ENCODE measurements at places on chromosomes 11 and 22. TPM values are rescaled to one million over a fixed set of nuclear protein-coding genes. Genes with fewer than 3 reads are reported as not detected.

DNA sequence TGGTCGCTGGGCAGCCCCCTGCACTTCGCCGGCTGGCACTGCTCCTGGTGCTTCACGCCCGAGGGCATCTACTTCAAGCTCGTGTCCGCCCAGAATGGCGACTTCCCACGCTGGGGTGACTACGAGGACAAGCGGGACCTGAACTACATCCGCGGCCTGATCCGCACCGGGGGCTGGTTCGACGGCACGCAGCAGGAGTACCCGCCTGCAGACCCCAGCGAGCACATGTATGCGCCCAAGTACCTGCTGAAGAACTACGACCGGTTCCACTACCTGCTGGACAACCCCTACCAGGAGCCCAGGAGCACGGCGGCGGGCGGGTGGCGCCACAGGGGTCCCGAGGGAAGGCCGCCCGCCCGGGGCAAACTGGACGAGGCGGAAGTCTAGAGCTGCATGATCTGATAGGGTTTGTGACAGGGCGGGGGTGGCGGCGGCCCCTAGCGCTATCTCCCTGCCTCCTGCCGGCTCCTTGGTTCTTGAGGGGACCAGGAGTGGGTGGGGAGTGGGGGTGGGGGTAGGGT lies 13.5 kb upstream of the MIEF1 start:
- H3K27ac ChIP-seq = no peak overlapping the region
- H3K27me3 ChIP-seq = no peaks in the 10 kb centered on the region
- peaks cover 3% of the 10 kb centered on the region for H3K4me1 ChIP-seq
- H3K4me3 ChIP-seq = no peak overlapping the region

Gene KCNK7
- 2.0 TPM for total RNA-seq

DNA sequence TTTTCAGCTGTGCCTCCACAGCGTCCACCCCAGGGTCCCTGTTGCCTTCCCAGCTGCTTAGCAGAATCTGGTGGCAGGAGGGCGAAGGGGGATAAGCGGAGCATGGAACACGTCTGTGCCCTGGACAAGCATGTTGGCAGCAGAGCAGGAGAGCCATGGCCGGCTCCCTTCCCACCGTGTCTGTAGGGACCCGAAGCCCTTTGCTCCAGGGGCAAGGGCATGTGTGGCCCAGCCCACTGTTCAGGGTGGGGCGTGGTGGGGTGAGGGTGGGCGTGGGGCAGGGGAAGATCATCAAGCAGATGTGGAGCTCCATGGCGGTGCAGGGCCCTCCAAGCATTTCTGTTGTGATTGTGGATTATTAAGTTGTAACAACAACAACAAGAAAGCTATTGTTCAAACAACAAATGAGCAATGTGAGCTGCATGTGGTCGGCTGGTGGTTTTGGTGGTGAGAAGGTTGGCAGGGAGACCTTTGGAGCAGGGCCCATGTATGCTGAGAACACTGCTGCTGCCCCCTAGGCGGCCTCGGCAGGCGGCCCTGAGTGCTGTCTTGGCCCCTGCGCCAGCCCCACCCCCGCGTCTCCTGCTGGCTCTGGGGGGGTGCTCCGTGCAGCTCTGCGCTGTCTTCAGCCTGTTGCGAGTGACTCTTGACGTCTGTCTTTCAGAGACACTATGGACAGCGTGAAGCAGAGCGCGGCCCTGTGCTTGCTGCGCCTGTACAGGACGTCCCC lies 50.9 kb downstream of the AP2A2 start:
- peak overlapping the region; percentile 37 for H3K4me3 ChIP-seq
- peak overlapping the region; percentile 30 for H3K27ac ChIP-seq
- H3K4me1 ChIP-seq = peaks cover 10% of the 10 kb centered on the region
- DNase-seq = no peak

- peaks cover 69% of the 10 kb centered on the region for H3K4me1 ChIP-seq
- H3K27me3 ChIP-seq = peaks cover 9% of the 10 kb centered on the region
- peaks cover 6% of the 10 kb centered on the region for H3K36me3 ChIP-seq
- H3K27ac ChIP-seq = no peak overlapping the region
- H3K4me3 ChIP-seq = no peak overlapping the region
- no peak for DNase-seq
These were observed 14.7 kb downstream of the SULT4A1 start for GRCh38 chr22:43847376-43848289.

DNA sequence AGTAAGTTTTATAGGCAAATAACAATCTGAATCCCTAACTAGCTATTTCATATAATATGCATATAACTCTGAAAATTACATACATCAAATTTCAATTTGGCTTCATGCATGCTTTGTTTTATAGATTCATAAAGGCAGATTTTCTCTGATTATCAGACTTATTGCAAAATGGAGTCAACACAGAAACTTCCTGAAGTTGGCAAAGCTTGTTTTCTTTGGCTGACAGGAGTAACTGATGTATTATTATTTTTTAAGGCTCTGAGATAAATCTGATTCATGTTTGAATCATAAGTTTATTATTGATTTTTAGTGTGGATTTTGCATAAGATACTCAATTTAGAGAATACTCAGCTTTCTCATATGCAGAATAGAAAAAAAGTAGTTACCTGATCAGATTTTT lies 356.3 kb upstream of the CCDC90B start:
- H3K27me3 ChIP-seq = no peaks in the 10 kb centered on the region
- no peak for DNase-seq
- no peak overlapping the region for H3K4me3 ChIP-seq
- H3K27ac ChIP-seq = no peak overlapping the region
- no peaks in the 10 kb centered on the region for H3K36me3 ChIP-seq
- H3K4me1 ChIP-seq = peaks cover 5% of the 10 kb centered on the region

DNA sequence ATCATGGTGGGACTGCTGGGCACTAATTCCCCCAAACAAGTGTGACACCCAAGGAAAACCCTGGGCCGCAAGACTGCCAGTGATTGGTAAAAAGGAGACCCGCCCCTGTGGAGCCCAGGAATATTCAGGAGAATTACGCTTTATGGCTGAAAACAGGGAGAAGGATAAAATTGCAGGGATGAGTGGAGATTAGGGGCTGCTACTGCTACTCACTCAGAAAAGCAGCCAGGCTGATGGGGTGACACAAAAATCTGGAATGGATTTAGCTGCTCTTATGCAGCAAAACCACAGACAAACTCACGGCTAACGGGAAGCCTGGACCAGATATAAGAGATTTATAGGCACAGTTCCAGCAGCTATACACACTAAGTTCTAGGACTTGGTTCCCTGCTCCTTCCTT lies 4.4 kb upstream of the FBXO3 start:
- DNase-seq = no peak
- peaks cover 7% of the 10 kb centered on the region for H3K27me3 ChIP-seq
- no peak overlapping the region for H3K27ac ChIP-seq
- no peak overlapping the region for H3K4me3 ChIP-seq

GRCh38 chr11:91312541-91312940 lies 912.1 kb upstream of the FAT3 start:
- H3K4me1 ChIP-seq = no peaks in the 10 kb centered on the region
- H3K27me3 ChIP-seq = no peaks in the 10 kb centered on the region
- H3K36me3 ChIP-seq = no peaks in the 10 kb centered on the region
- no peak overlapping the region for H3K27ac ChIP-seq
- no peak overlapping the region for H3K4me3 ChIP-seq

DNA sequence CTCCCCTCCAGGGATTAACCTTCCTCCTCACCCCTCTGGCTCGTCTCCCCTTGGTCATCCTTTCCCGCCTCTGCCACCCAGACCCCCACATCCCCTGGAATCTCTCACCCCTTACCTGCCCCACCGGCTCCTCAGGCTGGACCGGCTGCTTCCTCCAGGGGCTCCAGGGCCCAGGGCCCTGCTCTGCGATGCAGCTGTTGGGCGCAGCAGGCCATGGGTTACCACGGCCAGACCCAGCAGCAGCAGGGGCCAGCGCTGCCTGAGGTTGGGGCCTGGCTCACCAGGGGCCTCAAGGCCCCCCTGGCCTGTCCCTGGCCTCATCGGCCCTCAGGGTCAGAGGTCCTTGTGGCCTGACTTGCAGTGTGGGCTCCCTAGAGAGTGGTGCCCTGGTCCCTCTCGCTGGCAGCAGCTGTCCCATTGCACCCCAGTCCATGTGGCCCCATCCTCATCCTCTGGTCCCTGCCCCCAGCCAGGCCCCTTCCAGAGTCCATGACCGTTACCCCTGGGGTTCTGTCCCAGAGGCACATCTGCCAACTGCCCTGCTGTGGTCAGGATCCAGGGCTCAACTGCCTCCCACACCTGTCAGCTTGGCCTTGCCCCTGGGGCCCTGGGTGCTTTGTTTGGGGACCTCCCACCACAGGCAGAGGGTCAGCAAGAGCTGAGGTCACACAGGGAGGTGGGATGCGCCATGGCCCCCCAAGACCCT lies at the start of gene IGLL1:
Gene IGLL1, minus strand, starts transcription at position 421 of the 706 bp plus-strand sequence. Its CDS starts 100 bp downstream, at position 321.
- H3K36me3 ChIP-seq = no peaks in the 10 kb centered on the region
- no peak for DNase-seq
- no peak within 1 kb of the TSS for H3K4me3 ChIP-seq
- H3K4me1 ChIP-seq = peaks cover 2% of the 10 kb centered on the region
- H3K27ac ChIP-seq = no peak within 1 kb of the TSS

- no peak overlapping the region for H3K27ac ChIP-seq
- H3K4me3 ChIP-seq = no peak overlapping the region
- H3K36me3 ChIP-seq = no peaks in the 10 kb centered on the region
- DNase-seq = no peak
- no peaks in the 10 kb centered on the region for H3K4me1 ChIP-seq
These were observed 27.6 kb upstream of the BMAL1 start for GRCh38 chr11:13249992-13250391.

Gene ZNF280A
- 0.51 TPM for total RNA-seq

- peaks cover 10% of the 10 kb centered on the region for H3K27me3 ChIP-seq
- no peak overlapping the region for H3K4me3 ChIP-seq
- no peak overlapping the region for H3K27ac ChIP-seq
- H3K36me3 ChIP-seq = peaks cover 6% of the 10 kb centered on the region
These were observed 140.5 kb downstream of the COMMD9 start for GRCh38 chr11:36148701-36149100.

DNA sequence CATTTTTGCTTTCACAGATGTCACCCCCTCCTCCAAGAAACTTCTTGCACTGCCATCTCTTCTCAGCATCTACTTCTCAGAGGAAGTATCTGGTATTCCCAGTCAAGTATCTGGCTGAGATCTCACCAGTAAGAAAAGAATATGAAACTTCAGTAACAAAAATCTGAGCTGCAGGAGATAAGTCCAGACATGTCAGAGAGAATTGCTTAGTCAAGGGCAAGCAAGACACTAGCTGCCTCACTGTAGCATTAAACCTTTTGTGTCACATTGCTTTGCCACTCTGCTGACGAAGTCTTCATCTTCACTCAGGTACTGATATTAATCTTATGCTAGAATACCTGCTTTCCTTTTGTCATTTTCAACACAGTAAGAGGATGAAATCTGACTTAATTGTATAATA lies 70.6 kb upstream of the ZC3H12C start:
- no peak for DNase-seq
- H3K4me3 ChIP-seq = no peak overlapping the region
- H3K36me3 ChIP-seq = no peaks in the 10 kb centered on the region
- no peaks in the 10 kb centered on the region for H3K4me1 ChIP-seq
- H3K27me3 ChIP-seq = no peaks in the 10 kb centered on the region
- H3K27ac ChIP-seq = no peak overlapping the region

DNA sequence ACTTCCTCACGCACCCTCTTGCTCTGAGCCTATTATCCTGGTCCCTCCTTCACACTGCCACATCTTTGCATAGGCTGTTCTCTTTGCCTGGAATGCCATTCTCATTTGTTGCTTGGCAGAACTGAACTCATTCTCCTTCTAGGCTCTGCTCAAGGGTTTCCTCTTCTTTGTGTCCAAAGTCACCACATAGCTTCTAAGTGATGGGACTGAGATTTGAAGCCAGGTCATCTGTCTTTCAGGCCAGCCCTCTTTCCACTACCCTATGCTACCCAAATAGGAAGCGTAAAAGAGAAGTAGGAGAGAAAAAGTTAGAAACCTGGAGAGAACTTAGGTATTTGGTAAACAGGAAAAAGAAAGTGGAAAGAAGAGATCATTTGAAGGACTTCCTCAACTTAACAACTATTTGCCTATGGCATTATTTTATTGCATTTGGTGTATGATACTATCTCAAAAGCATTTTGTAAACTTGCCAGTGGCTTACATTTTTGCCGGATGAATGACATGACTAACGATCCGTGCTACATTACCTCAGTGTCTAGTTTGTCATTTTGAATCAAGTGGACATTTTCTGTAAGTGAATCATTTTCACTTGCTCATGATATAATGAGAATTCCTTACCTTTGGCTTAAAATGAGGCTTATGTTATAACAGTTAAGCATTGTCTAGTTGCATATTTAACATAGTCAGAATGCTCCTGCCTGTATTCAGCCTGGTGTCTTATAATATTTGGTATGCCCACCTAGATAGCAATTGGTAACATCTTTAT lies 18.5 kb downstream of the NF2 start:
- peaks cover 9% of the 10 kb centered on the region for H3K27me3 ChIP-seq
- H3K36me3 ChIP-seq = no peaks in the 10 kb centered on the region
- no peak overlapping the region for H3K4me3 ChIP-seq
- no peak for DNase-seq
- H3K4me1 ChIP-seq = peaks cover 36% of the 10 kb centered on the region

DNA sequence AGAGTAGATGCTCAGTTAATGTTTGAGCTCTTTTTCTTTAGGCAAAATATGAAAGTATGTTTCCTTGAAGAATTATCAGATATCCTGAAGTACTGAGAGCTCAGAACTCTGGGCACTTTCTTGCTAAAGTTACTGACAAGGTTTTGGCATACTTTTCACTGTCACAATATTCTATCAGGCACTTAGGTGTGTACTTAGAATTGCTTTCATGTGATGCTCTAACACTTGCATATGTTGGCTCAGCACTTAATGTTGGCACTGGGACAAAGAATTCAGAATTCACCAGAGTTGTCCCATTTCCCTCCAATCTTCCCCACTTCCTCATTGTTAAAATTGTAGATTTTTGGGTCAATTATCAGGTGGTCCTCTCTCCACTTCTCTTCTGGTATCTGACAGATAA lies 5.0 kb downstream of the MMP20 start:
- no peak overlapping the region for H3K4me3 ChIP-seq
- H3K4me1 ChIP-seq = no peaks in the 10 kb centered on the region
- H3K27ac ChIP-seq = no peak overlapping the region
- H3K36me3 ChIP-seq = no peaks in the 10 kb centered on the region
- DNase-seq = no peak

Gene AASDHPPT
- total RNA-seq = 26.7 TPM

Gene KDELR3
- total RNA-seq = 3.7 TPM

DNA sequence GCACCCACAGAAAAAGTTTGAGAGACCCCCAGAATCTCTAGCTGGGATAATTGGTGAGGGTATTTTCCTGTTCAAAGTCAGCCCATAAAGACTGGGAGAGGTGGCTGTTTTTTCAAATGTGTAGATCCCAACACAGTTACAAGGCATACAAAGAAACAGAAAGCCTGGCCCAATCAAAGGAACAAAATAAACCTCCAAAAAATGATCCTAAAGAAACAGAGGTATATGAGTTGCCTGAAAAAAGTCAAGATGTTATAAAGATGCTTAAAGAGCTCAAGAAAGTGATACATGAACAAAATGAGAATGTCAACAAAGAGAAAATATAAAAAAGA lies 40.2 kb upstream of the MMP12 start:
- no peaks in the 10 kb centered on the region for H3K36me3 ChIP-seq
- H3K27me3 ChIP-seq = peaks cover 1% of the 10 kb centered on the region
- peaks cover 7% of the 10 kb centered on the region for H3K4me1 ChIP-seq
- no peak overlapping the region for H3K4me3 ChIP-seq
- no peak overlapping the region for H3K27ac ChIP-seq

Gene NPTXR
- total RNA-seq = 0.62 TPM

Gene GLB1L3
- total RNA-seq = 16.5 TPM

All from endothelial cell (in vitro differentiated cells).